ENCODE measurements at places on chromosomes 1 and 21.

DNA sequence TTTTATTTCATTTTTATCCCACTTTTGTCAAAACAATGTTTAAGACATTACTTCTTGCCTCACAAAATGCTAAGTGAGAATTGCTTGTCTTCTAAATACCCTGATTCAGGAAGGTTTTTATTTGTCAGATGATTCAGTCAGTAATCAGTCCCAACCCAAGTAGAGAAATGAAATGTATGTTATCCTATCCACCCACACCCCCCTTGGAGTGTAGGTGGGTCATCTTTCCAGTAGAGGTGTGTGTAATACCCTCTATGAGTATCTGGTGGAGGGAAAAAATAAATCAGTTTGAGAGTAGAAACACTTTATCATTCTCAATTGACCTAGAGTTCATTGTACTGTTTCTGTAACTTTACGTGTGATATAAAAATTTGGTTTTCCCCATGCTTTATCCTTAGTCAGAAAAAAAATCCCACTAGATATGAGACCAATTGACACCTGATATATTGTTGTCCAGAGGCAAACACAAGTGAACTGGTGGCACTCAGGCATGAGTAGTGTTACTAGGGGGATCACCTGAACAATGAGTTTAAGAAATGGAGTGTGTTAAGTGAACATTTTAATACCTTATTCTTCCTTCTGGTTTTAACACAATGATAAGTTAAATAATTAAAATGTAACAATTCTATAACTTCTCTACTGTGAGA is 153.8 kb upstream of the C1orf105 start:
- no peak for DNase-seq

DNA sequence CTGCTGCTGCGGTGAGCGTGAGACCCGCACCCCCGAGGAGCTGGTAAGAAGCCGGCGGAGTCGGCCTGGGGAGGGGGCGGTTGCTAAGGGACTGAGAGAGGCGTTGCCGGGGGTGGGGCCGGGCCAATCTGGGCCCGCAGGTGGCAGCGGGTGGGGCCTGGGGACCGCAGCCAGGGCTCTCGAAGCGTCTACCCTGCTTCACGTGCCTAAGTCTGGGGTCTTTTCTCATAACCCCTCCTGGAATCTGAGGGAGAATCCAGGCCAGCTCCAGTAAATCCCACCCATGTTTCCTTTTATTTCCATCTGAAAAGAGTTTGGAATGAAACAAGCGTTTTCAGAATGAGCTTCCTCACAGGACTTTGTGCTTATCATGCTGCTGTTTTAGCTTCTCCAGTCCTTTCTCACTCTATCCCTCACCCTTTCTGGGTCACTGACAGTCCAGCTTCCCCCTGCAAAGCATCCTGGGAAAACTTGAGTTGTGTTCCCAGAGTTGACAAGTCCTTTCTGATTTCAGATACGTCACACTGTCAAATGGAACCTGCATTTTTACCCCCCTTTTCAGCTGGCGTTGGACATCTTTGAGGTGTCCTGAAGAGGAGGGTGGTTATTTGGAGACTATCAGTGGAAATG is 431 bp downstream of the CLCN6 start:
- DNase-seq, result no peak

DNA sequence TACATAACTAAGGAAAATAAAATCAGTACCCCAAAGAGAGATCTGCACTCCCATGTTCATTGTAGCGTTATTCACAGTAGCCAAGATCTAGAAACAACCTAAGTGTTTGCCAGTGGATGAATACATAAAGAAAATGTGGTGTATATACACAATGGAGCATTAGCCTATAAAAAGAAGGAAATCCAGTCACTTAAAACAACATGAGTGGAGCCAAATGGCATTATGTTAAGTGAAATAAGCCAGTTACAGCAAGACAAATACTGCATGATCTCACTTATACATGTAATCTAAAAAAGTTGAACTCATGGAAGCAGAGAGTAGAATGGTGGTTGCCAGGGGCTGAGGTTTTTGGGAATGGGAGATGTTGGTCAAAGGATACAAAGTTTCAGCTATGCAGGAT is 508.3 kb upstream of the B3GALT2 start:
- DNase-seq, result no peak

DNA sequence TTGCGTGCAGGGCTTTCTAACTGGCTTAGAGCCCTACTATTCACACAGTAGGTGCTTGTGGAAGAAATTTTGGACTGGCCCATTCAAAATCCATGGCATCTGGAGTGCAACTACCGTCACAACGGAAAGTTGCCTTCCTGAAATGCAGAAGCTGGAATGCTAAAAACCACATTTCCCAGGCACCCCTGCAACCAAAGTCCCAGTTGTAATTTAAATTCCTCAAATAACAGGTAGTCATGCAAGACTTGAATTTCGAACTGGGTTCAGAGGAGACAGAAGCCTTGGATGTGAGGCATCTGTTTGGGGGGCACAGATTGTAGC is 186.7 kb downstream of the TOMM20 start:
- no peak for DNase-seq

GRCh38 chr1:230157420-230158390 is 90.7 kb downstream of the GALNT2 start:
- DNase-seq, result no peak

- no peak for DNase-seq
These were observed 451.2 kb downstream of the USP25 start for GRCh38 chr21:16181018-16181417.

DNA sequence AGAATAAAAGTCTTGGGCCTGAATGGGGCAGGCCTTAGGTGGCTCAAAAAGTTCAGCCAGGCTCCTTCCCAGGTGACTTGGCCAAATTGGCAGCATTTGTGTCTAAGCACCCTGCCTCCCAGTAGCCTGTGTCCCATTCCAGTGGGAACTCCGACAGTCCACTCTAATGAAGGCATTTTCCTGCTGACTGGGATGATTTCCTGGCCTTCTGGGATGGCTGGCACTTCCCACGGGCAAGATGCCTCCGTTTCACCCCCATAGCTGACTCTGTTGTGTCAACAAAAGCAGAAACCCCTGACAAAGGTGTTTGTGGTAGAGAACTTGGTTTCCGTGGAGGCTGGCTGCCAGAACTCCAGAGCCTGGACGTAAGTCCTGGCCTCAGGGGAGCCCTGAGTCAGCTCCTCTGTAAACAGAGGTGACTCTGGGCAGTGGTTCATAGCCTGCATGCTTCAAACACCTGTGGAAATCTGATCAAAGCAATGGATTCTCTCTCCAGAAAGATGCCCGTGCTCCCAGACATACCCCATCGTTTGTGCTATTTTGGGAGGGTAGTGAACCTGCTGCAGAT is 36.6 kb downstream of the WNT3A start:
- no peak for DNase-seq

DNA sequence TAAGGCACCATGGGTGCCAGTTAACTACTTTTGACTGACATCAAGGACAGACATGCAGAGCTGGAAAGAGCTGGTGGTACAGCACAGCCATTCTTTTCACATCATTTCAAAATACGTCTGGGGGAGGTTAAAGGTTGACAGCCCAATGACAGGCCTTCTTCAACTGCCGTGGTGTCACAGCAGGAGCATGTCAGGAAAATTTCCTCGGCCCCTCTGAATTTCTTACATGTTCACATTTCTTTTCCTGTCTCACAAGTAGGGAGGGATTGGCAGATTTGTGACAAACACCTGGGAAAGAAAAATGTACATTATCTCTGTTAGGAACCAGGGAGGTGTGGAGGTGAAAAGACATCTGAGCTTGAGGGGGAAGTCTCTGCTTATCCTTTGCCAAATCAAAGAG is 279.1 kb downstream of the SPATA17 start:
- DNase-seq, result no peak

GRCh38 chr1:915295-916172 is 8.2 kb upstream of the SAMD11 start:
- no peak for DNase-seq

DNA sequence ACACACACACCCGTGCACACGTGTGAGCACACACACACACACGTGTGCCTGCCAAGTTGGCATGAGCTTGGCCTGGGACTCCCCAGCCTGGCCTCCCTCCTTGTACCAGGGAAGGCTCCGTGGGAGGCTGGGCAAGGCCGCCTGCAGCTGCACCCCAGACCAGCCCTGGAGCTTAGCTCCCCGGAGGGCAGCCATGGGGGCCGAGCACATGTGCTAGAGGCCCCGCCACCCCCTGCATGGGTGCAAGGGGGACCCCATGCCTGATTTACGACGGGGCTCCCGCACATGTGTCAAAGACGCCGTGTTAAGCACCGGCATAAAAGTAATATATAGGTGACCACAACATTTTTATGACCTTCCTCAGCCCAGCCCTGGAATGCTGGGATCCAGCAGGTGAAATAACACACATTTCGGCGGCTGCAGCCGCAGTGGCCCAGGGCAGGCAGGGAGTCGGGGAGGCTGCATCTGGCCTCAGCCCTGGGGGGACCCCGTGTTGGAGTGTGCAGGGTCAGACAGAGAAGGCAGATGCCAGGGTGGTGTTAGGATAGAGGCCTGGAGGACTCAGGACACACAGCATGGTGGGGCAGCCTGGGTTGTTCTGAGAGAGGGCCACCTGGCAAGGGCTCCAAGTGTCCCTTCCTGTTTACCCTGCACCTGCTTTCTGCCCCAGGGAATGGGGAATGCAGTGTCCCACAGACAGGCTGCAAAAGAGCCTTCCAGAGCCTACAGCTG is 56.3 kb downstream of the WNT9A start:
- DNase-seq, result no peak

GRCh38 chr1:200260597-200261335 is 149.1 kb downstream of the ZNF281 start:
- no peak for DNase-seq

- DNase-seq, result peak; percentile 41
These were observed 9.9 kb upstream of the CD58 start for GRCh38 chr1:116580446-116581322.
